ENCODE measurements at places on chromosomes 5 and 9.

- no peak for DNase-seq
These were observed 11.0 kb downstream of the PRXL2C start for GRCh38 chr9:96644137-96644536.

GRCh38 chr9:16461851-16462250 lies 408.6 kb downstream of the BNC2 start:
- no peak for DNase-seq

DNA sequence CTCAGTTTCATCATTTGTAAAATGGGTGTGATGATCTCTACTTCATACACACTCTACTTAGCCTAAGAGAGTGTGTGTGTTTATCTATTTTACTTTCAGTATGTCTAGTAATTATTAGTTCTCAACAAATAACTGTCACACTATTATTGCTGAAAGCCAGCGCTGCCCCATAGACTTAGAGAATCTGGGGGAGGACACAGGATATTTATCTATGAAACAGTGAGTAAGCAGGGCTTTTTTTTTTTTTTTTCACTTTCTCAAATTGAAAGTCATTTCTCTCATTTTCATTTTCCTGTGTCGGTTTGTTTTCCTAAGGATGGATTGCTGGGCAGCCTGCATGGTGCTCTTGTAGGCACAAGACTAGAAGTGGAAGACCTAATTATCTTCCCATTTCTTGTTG lies 248.4 kb upstream of the RPS23 start:
- DNase-seq, result no peak

GRCh38 chr5:14148890-14149671 lies 5.9 kb downstream of the TRIO start:
- DNase-seq, result no peak

DNA sequence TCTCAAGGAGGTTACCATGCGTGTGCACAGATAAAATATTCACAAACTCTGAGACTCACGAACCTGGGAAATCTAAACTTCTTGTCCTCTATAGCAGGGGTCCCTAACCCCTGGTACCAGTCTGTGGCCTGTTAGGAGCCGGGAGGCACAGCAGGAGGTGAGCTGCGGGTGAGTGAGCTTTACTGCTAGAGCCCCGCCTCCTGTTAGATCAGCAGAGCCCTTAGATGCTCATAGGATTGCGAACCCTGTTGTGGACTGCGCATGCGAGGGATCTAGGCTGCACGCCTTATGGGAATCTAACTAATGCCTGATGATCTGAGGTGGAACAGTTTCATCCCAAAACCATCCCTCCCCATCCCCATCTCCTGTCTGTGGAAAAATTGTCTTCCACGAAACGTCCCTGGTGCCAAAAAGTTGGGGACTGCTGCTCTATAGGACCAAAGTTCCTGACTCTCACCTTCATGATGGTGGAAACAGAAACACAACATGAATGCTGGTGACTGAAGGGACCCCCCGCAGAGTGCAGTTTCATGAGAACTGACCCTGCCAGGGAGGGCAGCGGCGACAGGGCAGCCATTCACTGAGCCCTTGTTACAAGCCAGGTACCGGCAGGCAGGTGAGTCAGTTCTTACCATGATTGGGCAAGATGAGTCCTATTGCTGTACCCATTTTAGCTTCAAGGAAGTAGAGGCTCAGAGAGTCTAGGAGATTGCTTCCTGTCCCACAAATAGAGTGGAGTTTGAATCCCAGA lies 181.9 kb downstream of the RGS3 start:
- DNase-seq, result peak; percentile 45

- DNase-seq, result no peak
These were observed 20.0 kb upstream of the MLANA start for GRCh38 chr9:5870691-5871090.

GRCh38 chr5:95519681-95520080 lies 35.1 kb downstream of the SKIC3 start:
- DNase-seq, result no peak

DNA sequence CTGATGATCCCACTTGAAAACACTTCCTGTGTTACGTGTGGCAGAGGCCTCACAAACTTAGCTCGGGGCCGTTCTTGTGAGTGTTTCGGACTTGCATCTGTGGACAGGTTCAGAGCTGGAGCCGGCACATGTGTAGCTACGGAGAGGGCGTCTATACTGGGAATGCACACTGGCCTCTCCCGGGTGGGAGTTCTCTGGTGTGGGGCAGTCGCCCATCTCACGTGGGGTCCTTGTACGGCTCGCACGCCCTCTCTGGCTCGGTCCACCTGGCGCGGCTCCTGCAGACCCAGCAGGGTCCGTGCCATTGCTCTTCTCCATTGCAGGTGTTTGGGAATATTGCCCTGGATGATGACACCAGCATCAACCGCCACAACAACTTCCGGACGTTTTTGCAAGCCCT lies 197.9 kb downstream of the CACNA1B start:
- DNase-seq, result no peak

GRCh38 chr9:135081731-135082130 lies 5.7 kb upstream of the OLFM1 start:
- no peak for DNase-seq

DNA sequence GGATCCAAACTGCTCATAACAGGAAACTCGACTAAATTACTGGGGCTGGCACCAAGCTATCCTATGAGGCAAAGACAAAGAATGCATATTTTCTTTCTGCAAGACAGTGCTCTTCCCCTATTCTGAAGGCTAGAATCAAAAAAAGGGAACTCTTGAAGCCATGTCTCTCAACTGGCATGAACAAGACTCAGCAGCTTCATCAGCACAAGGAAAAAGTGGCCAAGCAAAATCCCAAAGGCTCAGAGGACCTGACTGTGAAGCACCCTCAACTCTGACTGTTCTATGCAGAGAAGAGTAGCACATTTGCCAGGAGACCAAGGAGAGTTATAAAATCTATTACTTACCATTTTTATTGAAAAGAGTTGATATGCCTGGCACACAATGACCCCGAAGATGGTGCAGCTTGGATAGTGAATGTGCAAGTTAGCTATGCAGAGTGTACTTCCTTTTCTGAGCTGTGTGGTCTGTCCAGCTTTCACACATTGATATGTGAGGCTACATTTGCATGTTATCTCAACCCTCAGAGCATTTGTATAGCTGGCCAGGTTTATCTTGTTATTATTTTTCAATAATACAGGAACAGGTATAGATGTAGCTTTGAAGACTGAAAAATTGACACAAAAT lies 51.0 kb upstream of the FYB1 start:
- DNase-seq, result no peak

GRCh38 chr5:171782332-171782966 lies 3.2 kb upstream of the SMIM23 start:
- no peak for DNase-seq

- no peak for DNase-seq
These were observed 51.3 kb downstream of the SLC22A5 start for GRCh38 chr5:132420706-132421272.

DNA sequence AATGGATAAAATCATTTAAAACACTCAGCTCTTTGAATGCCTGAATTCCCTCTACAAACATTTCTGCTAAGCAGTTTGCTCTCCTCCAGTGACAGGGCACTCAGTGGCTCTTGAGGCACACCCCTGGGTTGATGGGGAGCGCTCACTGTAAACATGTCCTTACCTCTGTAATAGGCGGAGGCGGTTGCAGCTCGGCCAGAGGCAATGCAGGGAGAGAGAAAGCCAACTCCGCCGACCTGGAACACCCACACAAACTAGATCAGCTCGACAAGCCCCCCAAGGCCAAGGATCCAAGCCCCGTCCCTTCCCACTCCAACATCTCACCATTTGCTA lies 329 bp downstream of the CDC23 start:
- DNase-seq, result no peak

GRCh38 chr5:44387406-44387805 lies 1.8 kb downstream of the FGF10 start:
- peak; percentile 42 for DNase-seq

DNA sequence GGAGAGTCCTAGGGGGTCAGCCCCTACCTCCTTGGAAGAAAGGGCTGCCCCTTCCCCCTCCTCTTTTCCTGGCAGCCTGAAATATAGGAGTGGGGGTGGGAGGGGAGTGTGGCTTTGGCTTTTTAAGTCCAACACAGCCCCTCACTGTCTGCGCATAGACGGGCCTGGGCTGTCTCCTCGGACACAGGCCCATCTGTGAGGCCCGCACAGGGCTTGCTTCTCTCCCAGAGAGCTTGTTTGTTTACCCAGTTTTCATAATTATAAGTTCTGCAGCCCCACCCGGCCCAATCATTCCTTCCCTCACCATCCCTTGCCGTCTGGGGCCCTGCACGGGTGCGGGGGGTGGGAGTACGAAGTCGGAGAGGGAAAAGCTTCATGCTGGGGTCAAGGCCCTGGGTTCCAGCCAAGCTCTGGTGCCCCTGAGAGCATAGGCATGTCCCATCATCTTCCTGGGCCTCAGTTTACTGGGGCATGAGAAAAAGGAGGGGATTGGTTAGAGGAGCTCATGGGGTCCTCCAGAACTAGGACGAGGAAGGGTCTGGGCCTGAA lies 54.0 kb upstream of the STXBP1 start:
- no peak for DNase-seq

DNA sequence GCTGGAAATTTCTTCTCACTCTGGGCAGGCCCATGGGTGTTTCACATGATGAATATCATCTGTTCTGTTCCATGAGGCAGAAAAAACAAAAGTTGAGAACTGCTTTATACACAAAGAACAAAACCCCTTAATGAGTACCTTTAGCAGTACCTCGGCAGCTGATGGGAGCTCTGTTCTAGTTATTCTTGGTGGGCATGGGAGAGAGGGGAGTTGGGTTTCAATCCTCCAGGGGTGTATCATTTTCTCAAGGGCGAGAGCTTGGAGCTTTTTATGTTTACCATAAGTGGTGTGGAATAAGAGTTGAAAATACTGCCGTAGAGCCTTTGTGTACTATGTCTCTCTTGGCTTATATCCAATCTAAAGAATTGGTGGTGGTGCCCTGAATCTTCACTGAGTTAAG lies 103.3 kb upstream of the ZNF608 start:
- no peak for DNase-seq

GRCh38 chr9:120478208-120478607 lies 101.8 kb downstream of the CDK5RAP2 start:
- DNase-seq, result no peak

- no peak for DNase-seq
These were observed 240.5 kb downstream of the HSPA4 start for GRCh38 chr5:133292300-133292699.

DNA sequence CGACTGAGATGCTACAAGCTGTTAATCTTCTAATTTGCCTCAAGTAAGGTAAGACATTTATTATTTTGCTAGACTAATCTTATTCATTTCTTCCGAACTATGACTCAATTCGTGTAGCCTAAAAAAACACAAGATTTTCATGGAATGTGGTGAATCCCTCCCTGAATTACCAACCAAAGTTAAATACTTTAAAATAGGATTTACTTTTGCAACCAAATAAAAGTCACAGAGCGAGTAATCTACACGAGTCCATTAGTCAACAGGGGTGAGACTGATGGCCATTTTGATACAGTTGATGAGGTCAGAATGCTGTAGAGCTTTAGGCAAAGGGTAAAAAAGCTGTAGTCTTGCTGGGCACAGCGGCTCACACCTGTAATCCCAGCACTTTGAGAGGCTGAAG lies 13.1 kb upstream of the BNC2 start:
- DNase-seq, result no peak

- DNase-seq, result no peak
These were observed 137.7 kb upstream of the ALDH1B1 start for GRCh38 chr9:38254756-38255155.

DNA sequence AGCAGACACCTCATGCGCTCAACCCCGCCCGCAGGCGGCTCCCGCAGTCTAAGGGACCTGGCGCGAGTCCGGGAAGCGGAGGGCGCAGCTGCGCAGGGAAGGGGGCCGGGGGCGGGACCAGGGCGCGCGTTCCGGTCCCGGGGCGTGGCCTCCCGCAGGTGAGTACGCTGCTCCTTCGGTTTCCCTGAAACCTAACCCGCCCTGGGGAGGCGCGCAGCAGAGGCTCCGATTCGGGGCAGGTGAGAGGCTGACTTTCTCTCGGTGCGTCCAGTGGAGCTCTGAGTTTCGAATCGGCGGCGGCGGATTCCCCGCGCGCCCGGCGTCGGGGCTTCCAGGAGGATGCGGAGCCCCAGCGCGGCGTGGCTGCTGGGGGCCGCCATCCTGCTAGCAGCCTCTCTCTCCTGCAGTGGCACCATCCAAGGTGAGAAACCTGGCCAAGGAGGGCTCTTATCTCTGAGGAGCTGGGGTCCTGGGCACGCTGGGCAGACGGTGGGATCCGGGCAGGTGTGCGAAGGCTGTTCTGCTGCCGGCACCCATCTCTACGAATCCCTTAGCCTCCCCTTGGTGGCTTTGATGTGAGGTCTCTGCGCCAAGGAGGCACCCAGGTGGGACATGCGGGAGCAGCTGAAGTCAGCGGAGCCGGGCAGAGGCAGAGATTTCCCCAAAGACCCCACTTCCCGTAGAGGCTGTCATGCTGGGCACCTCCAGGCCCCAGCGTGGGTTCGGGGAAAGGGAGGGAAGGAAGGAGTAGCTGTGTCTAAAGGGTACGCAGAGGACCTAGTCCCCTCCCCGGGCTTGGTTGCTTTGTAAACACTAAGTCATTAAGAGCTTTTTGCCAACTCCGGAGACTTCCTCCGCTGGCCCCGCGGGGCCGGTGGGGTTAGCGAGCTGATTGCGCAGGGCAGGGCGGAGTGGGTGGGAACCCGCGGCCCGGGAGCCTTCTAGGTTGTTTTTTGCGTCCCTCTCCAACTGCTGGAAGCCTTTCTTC lies at the start of gene F2RL1:
TSS of gene F2RL1 (plus strand) at position 187 of the 988 bp plus-strand sequence. CDS start at position 340, 153 bp downstream.
- DNase-seq, result peak; percentile 77

DNA sequence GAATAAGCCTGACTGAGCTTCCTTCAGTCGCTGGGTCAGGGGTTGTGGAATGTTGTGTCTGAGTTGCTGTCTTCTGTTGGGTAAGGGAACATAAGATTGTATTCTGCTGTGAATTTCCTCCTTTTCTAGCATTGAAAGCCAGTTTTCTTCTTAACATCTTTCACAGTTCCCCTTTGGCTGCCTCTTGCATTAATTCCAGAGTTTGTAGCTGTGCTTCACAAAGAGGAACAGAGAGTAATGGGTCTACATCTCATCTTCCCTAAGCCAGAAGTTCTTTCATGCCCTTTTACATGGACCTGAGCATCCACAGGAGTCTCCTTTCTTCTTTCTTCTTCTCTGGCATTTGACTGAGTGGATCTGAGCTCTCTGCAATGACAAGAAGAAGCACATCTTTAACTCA lies 686.8 kb downstream of the KCTD16 start:
- no peak for DNase-seq

DNA sequence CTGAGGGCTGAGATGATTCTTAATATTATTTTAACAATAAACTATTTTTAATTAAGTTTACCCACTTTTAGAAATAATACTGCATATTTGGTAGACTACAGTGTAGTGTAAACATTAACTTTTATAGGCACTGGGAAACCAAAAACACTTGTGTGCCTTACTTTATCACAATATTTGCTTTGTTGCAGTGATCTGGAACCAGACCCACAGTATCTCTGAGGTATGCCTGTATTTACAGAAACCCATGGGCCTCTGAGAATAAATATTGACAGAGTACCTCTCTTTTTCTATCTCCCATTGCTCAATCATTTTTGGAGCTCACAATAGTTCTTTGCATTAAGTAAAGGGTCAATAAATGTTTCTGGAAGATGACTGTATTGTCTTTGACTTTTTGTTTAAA lies 73.3 kb downstream of the SLCO4C1 start:
- DNase-seq, result no peak

Data from renal pelvis (tissue), 12 donors.